ENCODE measurements at places on chromosomes 6 and 20. TPM values are rescaled to one million over a fixed set of nuclear protein-coding genes. Genes with fewer than 3 reads are reported as not detected.

- peak; percentile 74 for DNase-seq
Measured at GRCh38 chr20:38674092-38674764, 50.1 kb upstream of the SLC32A1 start.

- no peak for DNase-seq
Measured at GRCh38 chr6:83381949-83382348, 48.9 kb downstream of the ME1 start.

- DNase-seq, result no peak
Measured at GRCh38 chr6:52285177-52286068, 881 bp upstream of the MCM3 start.

- DNase-seq, result no peak
Measured at GRCh38 chr6:163707387-163708355, 293.2 kb downstream of the QKI start.

DNA sequence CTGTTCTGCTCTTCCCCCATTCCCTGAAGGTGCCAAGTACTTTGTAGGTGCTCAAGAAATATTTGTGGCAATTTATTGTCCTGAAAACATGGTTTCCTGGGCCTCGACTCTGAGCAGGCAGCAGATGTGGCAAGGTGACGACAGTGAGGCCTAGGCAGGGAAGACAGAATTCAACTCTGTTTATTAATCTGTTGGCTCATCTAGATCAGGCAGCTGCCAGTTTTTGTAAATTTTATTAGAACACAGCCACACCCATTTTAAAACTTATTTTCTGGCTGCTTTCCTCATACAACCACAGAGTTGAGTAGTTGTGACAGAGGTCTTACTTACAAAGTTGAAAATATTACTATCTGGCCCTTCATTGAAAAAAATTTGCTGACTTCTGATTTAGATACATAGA lies 24.5 kb downstream of the MAPK14 start:
- no peak for DNase-seq

DNA sequence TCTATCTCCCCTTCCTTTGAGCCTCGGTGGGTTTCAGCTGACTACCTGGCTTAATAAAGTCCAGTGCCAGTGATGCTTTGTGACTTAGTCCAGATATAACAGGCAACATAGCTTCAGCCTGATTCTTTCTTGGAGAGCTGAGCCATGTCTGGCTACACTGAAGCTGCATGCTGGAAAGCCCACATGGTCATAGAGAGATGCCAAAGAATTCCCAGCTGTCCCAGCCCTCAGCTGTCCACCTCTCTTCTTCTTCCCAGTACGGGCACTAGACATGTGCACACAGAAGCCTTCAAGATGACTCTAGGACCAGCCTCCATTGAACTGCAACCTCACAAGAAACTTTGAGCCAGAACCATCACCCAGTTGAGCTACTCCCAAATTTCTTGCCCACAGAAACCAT lies 154.1 kb upstream of the MYLIP start:
- no peak for DNase-seq

DNA sequence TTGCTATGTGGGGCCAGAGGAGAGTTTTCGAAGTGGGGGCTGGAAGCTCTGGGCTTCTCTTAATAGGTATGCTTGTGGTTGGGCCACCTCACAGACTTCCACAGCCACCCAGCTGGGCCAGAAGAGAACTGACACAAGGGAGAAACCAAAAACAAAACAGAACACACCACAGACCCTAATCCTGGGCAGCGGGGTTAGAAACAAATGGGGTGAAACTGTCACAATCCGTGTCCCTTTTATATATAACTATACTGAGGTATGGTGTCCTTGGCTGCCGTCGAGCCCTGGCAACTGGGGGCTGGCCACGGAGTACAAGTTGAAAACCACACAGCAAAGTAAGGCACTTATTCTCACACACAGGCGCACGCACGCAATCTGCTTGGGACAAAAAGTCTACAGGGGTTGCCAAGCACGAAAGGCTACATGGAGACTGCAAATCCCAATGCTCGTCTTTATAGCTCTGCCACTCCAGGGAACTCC lies 78.3 kb downstream of the TRAM2 start:
- no peak for DNase-seq

- DNase-seq, result no peak
Measured at GRCh38 chr6:97304701-97305100, 21.7 kb upstream of the MMS22L start.

GRCh38 chr20:4152696-4153235 lies 137.4 kb upstream of the RNF24 start:
- DNase-seq, result no peak

- no peak for DNase-seq
Measured at GRCh38 chr20:39164642-39165041, 202.5 kb downstream of the DHX35 start.

GRCh38 chr6:158388727-158389126 lies 76.5 kb downstream of the TULP4 start:
- DNase-seq, result no peak

DNA sequence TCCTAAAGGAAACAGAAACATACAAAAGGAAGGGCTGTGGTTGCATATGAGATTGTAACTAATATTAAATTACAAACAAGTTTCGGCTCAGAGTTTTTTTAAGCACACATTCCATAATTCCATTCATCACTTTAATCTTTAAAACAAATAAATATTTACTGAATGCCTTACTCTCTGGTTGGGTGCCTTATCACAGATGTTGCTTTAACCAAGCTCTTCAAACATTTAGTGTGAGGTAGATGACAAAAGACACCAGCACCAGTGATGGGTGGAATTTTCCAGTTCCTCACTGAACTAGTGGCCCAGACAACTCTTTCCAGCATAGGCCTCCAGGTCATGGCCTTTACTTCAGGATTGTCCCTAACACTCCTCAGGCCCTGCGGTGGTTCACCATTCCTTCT lies 58.7 kb downstream of the ARHGAP18 start:
- DNase-seq, result no peak

DNA sequence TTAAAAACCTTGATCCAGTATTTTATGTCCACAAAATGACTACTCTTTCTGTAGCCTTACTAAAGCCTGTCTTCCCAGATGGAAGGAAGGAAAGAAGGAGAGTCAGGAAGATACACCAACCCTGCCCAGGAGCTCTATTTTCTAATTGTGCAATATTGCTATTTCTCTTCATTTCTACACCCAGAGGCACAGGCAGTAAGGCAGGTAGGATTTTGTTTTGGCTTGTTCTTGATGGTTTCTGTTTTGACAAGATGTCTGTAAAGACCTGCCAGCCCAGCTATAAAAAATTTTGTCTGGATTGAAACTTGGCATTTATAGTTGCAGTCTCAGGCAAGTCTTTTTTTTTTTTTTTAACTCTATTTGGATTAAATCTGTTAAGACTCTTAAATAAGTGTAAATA lies 587.5 kb upstream of the ARID1B start:
- DNase-seq, result no peak

- DNase-seq, result no peak
Measured at GRCh38 chr6:158058171-158058651, 76.5 kb downstream of the SYNJ2 start.

GRCh38 chr6:55953335-55953734 lies 77.9 kb upstream of the BMP5 start:
- no peak for DNase-seq

DNA sequence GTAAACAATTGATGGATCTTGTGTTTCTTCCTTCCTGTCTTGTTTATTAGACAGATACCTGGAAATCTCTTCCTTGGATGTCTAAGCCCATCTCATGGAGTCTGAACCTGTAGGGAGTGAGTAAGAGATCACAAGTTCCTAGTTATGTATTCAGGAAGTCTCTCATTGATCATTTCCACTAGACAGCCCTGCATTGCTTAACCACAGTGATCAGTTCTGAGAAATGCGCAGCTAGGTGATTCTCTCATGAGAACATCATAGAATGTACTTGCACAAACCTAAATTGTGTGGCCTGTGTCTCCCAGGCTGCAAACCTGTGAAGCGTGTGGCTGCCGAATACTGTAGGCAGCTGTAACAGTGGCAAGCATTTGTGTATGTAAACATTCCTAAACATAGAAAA lies 39.1 kb downstream of the FAM120B start:
- DNase-seq, result no peak

DNA sequence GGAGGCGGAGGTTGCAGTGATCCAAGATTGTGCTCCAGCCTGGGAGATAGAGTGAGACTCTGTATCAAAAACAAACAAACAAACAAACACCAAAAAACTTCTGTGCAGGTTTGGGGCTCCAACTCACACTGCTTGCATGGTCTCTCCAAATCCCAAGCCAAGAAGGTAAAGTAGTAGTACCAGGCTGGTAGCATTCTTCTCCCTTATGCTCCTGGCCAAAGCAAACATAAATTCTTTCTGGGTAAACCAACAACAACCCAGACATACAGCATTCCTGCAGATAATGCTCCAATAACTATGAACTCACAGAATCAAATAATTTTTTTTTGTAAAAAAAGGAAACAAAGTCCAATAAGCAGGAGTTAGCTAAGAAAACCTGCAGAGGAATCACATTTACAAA lies 57.8 kb upstream of the KLHL31 start:
- no peak for DNase-seq

DNA sequence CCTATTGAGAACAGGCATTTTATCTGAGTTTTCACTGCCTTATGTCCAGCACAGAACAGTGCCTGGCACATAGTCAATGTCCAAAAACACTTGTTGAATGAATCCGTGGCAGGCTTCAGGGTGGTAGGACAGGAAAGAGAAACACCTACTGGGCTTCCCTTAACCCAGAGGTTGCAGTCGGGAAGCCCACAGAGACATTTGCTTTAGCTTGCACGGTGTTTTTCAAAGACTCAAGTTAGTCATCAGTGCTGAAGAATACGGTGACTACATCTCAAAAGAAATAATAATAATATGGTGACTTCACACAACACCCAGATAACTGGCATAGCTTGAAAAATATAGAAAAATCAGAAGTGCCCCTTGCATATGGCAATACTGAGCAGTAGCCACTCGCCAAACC lies 160.4 kb downstream of the CD83 start:
- no peak for DNase-seq

The NCR2 gene
- total RNA-seq, result not detected

The TXLNB gene
- total RNA-seq, result 0.96 TPM

The SSTR4 gene
- not detected for total RNA-seq

The KCNK5 gene
- total RNA-seq, result 0.11 TPM

The CLVS2 gene
- not detected for total RNA-seq

The LTB gene
- 469 TPM for total RNA-seq

The KIAA0408 gene
- 0.75 TPM for total RNA-seq

The NCOA5 gene
- 42.2 TPM for total RNA-seq

The COL11A2 gene
- total RNA-seq, result 8.0 TPM

The GJA10 gene
- total RNA-seq, result not detected

The SLC17A5 gene
- total RNA-seq, result 10.8 TPM

The FLOT1 gene
- total RNA-seq, result 74.1 TPM

The MRAP2 gene
- total RNA-seq, result not detected

The ASIP gene
- total RNA-seq, result not detected

The UBE3D gene
- 8.1 TPM for total RNA-seq

The ABHD16B gene
- total RNA-seq, result not detected

The ZBTB2 gene
- total RNA-seq, result 32.4 TPM

The SLC35D3 gene
- total RNA-seq, result not detected

The SH3BGRL2 gene
- total RNA-seq, result 23.4 TPM

The TUBB2B gene
- not detected for total RNA-seq

Data from naive thymus-derived CD8-positive, alpha-beta T cell (primary cell).